ENCODE measurements at places on chromosomes 16 and 17. TPM values are rescaled to one million over a fixed set of nuclear protein-coding genes. Genes with fewer than 3 reads are reported as not detected.

C16orf86 gene
- total RNA-seq = 3.0 TPM

TMEM238L gene
- not detected for total RNA-seq

KRT28 gene
- not detected for total RNA-seq

SLX1A gene
- 7.4 TPM for total RNA-seq

MYH8 gene
- total RNA-seq = not detected

DNAH17 gene
- total RNA-seq = not detected

NR1D1 gene
- total RNA-seq = 24.9 TPM

ZACN gene
- not detected for total RNA-seq

KREMEN2 gene
- total RNA-seq = not detected

PROCA1 gene
- 0.73 TPM for total RNA-seq

PSME3IP1 gene
- total RNA-seq = 54.2 TPM

SUMO2 gene
- 217 TPM for total RNA-seq

TPSAB1 gene
- 9.4 TPM for total RNA-seq

SNAI3 gene
- total RNA-seq = 2.9 TPM

CUEDC1 gene
- total RNA-seq = 49.1 TPM

NTN1 gene
- total RNA-seq = 24.5 TPM

CES1 gene
- 52.2 TPM for total RNA-seq

CTRB2 gene
- not detected for total RNA-seq

FZD2 gene
- total RNA-seq = 3.4 TPM

RAB11FIP4 gene
- total RNA-seq = 13.6 TPM

CCDC102A gene
- total RNA-seq = 10.9 TPM

P2RX5 gene
- 19.4 TPM for total RNA-seq

LRRC37A3 gene
- 1.4 TPM for total RNA-seq

CA7 gene
- total RNA-seq = not detected

PRCD gene
- 3.4 TPM for total RNA-seq

SALL1 gene
- 0.08 TPM for total RNA-seq

MYH2 gene
- total RNA-seq = not detected

XAF1 gene
- 16.8 TPM for total RNA-seq

PPP1R1B gene
- 0.89 TPM for total RNA-seq

YBX2 gene
- total RNA-seq = 0.81 TPM

TPSD1 gene
- 0.54 TPM for total RNA-seq

SCARF1 gene
- 12.4 TPM for total RNA-seq

PRSS22 gene
- total RNA-seq = not detected

SP2 gene
- 11.7 TPM for total RNA-seq

ARHGAP27 gene
- total RNA-seq = 34.4 TPM

NPIPB13 gene
- 4.5 TPM for total RNA-seq

KRT15 gene
- not detected for total RNA-seq

MT3 gene
- total RNA-seq = 5.9 TPM
